ENCODE measurements at places on chromosomes 16 and 17. TPM values are rescaled to one million over a fixed set of nuclear protein-coding genes. Genes with fewer than 3 reads are reported as not detected.

SLC6A2 gene
- not detected for total RNA-seq

BIRC5 gene
- total RNA-seq: 109 TPM

CCL2 gene
- total RNA-seq: 17.7 TPM

ARL5C gene
- total RNA-seq: not detected

SUZ12 gene
- 18.9 TPM for total RNA-seq

IRX3 gene
- total RNA-seq: 5.2 TPM

RDM1 gene
- total RNA-seq: 2.6 TPM

RAPGEFL1 gene
- total RNA-seq: 3.4 TPM

OR3A3 gene
- total RNA-seq: not detected

SAMD14 gene
- total RNA-seq: 0.68 TPM

MC1R gene
- 6.5 TPM for total RNA-seq

KREMEN2 gene
- 1.3 TPM for total RNA-seq

RHBDL3 gene
- 5.5 TPM for total RNA-seq

GGT6 gene
- not detected for total RNA-seq

CX3CL1 gene
- 0.08 TPM for total RNA-seq

FOXN1 gene
- total RNA-seq: not detected

RECQL5 gene
- total RNA-seq: 29.2 TPM

WIPI1 gene
- 12.3 TPM for total RNA-seq

MPO gene
- not detected for total RNA-seq

TOP2A gene
- 204 TPM for total RNA-seq

ITGB3 gene
- 5.1 TPM for total RNA-seq

SHISA9 gene
- 0.13 TPM for total RNA-seq

LDHD gene
- total RNA-seq: 0.46 TPM

CHCT1 gene
- not detected for total RNA-seq

C16orf74 gene
- total RNA-seq: 16.2 TPM
